Stimulated activated CD8-positive, alpha-beta memory T cell treated with anti-CD3 and anti-CD28 coated beads, Interleukin-7, amount 100 ng/mL, for 1 hour (primary cell): ENCODE measurements at places on chromosomes 13 and 19.
A peak's percentile ranks its signal among the peaks of the same experiment; 100 is the strongest.

GRCh38 chr19:30883071-30883470 is 466.2 kb downstream of the TSHZ3 start:
- DNase-seq = no peak

DNA sequence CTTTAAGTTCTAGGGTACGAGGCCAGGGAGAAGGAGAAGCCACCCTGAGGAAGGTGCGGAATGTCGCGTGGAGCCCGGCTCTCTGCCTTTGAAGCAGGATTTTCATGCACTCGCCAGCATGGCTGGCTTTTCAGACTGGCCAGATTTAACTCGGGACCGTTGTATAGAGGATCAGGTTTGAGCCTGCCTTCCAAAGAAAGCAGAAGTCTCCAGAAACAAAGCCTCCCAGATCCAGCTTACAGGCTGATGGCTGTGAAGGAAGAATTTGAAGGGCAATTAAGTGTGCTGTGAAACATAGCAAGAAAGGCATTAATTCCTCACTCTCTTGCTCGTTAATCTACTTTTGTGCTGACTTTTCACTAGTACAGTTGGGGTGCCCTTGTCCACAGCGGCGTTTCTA is 140.2 kb downstream of the SOX1 start:
- no peak for DNase-seq

DNA sequence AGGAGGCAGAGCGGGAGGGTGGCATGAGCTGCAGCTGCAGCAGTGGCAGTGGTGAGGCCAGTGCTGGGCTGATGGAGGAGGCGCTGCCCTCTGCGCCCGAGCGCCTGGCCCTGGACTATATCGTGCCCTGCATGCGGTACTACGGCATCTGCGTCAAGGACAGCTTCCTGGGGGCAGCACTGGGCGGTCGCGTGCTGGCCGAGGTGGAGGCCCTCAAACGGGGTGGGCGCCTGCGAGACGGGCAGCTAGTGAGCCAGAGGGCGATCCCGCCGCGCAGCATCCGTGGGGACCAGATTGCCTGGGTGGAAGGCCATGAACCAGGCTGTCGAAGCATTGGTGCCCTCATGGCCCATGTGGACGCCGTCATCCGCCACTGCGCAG is 2.0 kb downstream of the EGLN2 start:
- DNase-seq = no peak

DNA sequence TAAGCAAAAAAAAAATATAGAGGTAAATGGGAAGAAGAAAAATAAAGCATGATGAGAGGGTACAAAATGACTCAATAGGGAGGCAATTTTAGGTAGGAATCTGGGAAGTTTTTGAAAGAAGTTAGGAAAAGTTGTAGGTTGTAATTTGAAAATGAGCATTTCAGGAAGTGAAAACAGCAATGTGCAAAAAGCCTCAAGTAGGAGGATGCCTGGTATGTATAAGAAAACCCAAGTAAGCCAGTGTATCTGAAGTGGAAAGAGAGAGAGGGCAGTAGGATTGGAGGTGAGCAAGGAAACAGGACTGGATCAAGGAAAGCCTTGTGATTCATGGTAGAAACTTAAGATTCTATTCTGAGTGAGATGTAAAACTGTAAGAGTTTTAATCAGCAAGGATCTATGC is 121.6 kb upstream of the SPRY2 start:
- no peak for DNase-seq

DNA sequence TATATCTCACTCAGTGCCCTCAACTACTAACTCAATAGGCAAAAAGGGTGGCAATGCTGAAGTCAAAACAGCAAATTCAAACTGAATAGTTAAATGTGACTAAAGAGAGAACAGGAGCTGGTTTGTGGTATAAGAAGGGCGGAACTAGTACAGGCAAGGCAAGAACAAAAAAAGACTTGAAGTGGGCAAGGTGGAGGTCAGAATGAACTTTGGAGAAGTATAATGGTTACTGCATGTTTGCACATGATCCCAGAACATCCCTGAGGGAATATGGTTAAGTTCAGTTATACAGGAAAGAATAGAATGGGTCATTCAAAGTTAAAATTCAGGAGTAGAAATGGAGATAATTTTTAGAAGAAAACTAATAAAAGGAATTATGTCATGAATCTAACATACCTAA is 85.5 kb downstream of the DIAPH3 start:
- no peak for DNase-seq

DNA sequence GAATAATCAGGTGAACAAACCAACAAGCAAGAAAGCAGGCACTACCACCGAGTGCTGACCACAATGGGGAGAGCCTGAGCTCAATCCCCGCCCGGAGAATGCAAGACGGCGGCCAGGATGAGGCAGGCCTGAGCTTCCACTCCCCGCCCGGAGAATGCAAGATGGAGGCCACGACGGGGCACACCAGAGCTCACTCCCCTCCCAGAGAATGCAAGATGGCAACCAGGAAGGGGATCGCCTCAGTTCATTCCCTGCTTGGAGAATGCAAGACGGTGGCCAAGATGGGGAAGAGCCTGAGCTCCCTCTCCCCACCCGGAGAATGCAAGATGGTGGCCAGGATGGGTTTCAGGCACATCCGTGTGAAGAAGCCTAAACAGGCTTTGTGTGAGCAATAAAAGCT is 24.7 kb upstream of the MIER2 start:
- DNase-seq = no peak

DNA sequence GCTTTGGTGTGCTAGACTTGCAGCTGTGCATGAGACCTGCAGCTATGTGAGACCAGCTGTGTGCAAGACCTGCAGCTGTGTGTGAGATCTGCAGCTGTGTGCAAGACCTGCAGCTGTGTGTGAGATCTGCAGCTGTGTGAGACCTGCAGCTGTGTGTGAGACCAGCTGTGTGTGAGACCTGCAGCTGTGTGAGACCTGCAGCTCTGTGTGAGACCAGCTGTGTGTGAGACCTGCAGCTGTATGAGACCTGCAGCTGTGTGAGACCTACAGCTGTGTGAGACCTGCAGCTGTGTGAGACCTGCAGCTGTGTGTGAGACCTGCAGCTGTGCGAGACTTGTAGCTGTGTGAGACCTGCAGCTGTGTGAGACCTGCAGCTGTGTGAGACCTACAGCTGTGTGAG is 6.7 kb upstream of the DCUN1D2 start:
- DNase-seq = no peak

GRCh38 chr19:41030651-41031050 is 39.6 kb downstream of the CYP2B6 start:
- DNase-seq = no peak

DNA sequence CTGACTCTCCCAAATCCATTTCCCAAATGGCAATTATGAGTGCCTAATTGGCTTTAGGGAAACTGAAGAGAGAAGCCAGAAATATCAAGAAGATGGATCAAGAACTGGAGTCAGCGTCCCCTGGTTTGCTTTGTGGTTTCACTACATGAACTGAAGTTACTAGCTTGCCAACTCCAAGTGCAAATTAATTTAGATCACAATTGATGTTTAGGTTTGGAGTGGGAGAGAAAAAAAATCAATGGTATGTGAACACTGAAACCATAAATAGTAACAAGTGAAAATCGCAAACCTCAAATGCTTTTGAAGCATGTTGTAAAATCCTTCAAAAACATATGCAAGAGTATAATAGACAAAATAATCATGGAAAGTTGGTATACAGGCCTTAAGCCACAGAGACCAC is 1528.6 kb upstream of the SLC10A2 start:
- no peak for DNase-seq

- no peak for DNase-seq
Observed at GRCh38 chr19:32363632-32364031, 18.2 kb downstream of the ZNF507 start.

DNA sequence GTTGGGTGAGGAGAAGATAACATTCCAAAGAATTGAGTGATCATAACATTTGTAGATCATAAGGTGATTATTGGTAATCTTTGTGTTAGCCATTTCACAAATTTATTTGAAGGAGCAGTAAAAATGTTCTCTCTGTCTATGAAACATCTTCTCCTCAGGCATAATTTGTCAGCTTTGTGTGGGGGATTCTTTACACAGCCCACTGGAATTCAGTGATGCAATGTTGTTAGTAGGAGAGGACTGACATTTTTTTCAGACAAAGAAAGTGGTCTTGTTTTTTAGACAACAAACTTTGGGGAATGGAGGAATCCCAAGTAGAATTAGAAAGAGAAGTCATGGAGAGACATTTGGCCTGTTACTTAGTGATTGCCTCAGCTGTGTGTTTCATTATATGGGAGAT is 100.3 kb downstream of the ITGBL1 start:
- no peak for DNase-seq

DNA sequence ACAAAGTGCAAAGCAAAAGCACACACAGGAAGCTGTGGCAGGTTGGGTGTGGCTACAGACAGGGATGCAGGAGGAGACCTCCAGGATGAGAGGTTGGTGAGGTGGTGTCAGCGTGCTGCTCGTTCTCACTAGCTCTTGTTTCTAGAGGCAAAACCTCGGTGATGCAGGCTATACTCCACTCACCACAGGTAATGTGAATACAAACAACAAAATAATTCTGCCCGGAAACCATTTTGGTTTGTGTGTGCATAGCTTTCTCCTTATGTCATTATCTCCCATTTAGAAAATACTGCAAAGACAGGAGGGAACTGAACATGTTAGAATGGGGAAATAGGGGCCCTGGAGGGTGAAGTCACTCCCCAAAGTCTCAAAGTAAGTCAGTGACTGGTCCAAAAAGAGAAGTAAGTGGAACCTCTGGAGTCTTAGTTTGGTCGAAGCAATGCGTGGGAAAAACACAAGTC is 9.4 kb downstream of the LCP1 start:
- peak; percentile 16 for DNase-seq

DNA sequence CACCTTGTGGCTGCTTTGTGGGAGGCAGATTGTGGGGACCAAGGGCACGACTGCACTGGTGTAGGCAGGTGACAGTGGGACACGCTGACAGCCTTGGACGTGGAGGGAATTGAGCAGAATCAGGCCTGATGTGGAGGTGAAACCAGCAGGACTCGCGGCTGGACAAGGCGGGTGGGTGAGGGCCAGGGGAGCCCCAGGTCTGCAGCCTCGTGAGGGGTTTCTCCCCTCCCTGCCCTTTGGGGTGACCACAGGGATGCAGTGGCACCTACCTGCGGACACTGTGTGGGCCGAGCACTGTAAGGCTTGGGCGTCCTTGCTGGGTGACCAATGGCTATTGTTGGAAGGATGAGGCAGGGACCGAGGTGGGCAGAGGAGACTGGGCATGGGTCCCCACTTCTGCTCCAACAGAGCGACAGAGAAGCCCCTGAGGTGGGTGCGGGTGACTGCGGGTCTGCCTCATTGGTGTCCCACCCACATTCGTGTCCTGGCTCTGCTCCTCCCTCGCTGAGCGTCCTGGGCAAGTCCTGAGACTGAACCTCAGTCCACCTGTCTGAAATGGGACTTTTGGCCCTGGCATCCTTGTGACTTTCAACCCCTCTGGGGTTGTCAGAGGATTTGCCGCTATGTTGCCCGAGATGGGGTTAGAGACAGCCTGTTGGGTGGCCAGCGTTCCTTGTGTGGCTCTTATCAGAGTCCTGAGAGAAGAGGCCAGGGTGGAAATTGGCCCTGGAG is 30.5 kb downstream of the DNM2 start:
- no peak for DNase-seq

DNA sequence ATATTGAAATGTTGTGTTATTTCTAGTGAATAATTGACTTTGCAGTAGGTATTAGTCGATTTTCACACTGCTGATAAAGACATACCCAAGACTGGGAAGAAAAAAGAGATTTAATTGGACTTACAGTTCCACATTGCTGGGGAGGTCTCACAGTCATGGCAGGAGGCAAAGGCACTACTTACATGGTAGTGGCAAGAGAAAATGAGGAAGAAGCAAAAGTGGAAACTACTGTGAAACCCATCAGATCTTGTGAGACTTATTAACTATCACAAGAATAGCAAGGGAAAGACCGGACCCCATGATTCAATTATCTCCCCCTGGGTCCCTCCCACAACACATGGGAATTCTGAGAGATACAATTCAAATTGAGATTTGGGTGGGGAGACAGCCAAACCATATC is 9.9 kb upstream of the C5AR2 start:
- DNase-seq = no peak

- no peak for DNase-seq
Observed at GRCh38 chr13:32622827-32623226, 36.6 kb downstream of the PDS5B start.

DNA sequence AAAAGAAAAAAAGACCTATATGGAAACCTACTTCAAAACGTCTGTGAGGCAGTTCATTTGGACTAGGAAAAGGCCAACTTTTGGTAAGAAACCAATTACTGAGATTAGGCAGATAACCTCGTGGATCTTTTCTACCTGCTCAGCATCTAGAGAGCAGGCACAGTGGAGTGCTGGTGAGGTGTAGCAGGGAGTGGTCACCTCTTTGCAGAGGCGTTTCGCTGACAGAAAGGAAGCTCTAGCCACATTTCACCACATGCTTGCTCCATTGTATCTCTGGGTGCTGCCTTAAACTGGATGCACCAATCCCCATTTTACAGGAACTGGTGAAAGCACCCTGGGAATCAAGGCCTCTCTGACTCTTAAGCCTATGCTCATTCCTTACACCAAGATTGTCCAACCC is 360.5 kb downstream of the LIG4 start:
- DNase-seq = no peak
